ENCODE measurements at places on chromosomes 3 and 15. TPM values are rescaled to one million over a fixed set of nuclear protein-coding genes. Genes with fewer than 3 reads are reported as not detected.

Gene PRKCD
- total RNA-seq: 13.5 TPM

Gene RBP2
- not detected for total RNA-seq

Gene HLTF
- total RNA-seq: 13.5 TPM

Gene MOBP
- not detected for total RNA-seq

Gene CD86
- not detected for total RNA-seq

Gene NMB
- 12.0 TPM for total RNA-seq

Gene GOLGA8J
- total RNA-seq: not detected

Gene SECISBP2L
- total RNA-seq: 6.6 TPM
